ENCODE measurements at places on chromosomes 3 and 15. TPM values are rescaled to one million over a fixed set of nuclear protein-coding genes. Genes with fewer than 3 reads are reported as not detected.

DNA sequence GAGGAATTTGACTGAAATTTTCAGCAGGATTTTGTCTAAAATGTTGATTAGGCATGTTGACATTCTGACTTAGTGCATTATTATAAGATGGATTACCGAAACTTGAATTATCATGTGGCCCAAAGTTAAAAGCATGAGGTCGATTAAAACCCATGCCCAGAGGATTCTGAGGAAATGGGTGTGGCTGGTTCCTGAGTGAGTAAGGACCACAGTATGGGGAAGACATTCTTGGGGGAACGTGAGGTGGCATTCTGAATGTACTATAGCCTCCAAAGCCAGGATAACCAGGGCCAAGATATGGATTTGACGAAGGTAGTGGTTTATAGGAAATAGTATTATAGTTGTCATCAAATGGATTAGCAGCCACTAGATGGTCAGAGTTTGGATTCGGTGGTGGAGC, 38.7 kb upstream of the DNAAF4 start:
- DNase-seq = no peak

GRCh38 chr15:101361418-101361817, 66.4 kb upstream of the SNRPA1 start:
- no peak for DNase-seq

DNA sequence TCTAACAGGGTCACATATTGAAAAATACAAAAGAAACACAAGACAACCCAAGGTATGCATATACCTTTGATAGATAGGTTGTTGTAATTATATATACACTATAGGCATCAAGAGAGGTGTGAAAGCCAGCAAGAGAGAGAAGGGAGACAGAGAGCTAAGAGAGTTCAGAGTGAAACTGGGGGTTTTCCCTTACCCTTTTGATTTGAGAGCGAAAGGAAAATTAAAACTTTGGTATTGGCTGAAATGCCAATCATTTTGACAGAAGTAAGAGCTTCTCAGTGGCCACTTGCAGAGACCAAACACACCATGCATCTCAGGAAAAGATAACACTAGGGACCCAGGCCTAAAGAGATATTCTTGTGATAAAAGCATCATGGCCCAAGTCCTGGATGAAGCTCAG, 183.6 kb downstream of the SHOX2 start:
- no peak for DNase-seq

DNA sequence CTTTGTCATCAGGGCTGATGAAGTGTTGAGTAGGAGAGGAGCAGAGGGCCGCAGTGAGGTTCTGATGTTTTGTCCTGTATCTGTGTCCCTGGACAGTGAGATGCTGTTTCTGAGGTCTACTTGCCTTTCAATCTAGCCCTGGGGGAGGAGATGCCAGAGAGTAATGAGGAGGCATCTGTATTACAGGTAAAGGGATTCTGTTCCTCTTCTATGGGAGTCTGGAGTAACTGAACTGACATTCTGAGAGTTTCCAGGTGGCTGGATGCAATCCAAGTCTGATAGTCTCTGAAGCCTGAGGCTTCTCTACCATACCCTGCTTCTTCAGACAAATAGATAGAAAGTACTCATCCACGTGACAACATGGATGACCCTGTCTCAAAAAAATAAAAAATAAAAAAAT, 60.9 kb downstream of the IL12A start:
- DNase-seq = no peak

CYP11A1 gene
- not detected for total RNA-seq

GRCh38 chr3:146550743-146551510, 6.5 kb upstream of the PLSCR1 start:
- DNase-seq = no peak

DNA sequence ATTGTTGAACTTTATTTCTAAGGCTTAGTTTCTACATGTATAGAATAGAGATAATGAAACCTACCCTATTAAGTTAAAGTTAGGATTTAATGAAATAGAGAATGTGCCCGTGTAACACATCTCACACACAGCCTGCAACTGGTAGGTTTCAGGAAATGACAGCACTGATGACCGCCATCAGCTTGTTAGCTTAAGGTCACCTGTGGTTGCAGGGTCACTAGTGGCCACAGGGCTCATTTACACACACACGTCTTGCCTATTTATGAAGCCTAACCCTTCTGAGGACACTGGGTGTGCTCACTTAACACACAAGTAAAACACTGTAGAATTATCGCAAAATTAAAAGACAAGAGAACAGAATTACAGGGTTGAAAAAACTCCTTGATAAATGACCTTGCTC, 20.1 kb downstream of the CHRM5 start:
- DNase-seq = no peak

- DNase-seq = no peak
Observed at GRCh38 chr3:151387432-151387831, 2.9 kb upstream of the P2RY12 start.

DNA sequence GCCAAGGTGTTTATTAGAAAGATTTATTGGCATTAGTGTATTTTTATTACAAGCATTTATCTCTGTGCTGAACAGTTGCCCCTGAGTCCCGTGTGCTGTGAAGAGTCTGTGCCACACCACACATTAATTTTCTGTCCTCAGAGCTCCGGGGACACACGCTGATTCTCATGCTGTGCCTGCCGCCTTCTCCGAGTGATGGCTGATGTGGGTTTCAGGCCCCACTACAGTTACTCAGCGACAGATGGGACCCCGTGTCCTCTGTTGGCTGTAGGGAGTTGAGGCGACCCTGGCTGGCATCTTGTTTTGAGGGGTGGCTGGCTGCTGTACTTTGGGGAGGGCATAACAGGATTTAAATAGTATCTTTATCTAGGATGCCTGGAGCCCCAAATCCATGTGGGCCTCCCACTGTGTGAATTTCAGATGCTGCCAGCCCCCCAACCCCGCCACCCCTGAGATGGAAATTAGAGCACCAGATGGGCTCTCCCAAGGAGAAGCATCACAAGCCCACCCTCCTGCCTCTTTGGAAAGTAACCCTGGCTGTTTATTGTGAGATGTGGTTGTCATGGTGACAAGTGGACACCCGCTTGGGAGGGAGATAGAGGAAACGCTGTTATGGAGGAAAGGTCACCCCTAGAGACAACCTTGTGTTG, 185.6 kb downstream of the APBA2 start:
- DNase-seq = no peak

DNA sequence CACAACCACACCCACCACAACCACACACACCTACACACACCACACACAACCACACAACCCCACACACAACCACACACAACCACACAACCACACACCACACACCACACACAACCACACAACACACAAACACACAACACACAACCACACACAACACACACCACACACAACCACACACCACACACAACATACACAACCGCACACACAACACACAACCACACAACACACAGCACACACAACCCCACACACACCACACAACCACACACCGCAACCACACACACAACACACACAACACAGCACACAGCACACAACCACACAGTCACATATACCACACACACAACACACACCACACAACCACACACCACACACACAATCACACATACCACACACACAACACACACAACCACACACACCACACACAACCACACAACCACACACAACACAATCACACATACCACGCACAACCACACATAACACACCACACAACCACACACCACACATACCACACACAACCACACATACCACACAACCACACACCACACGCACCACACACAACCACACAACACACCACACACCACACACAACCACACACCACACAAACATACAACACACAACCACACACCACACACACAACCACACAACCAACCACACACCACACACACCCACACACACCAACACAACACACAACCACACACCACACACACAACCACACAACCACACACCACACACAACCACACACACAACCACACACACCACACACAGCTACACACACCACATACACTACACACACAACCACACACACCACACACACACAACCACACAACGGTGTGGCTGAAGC, 23.7 kb downstream of the CPN2 start:
- no peak for DNase-seq

ABI3BP gene
- 7.3 TPM for total RNA-seq

DNA sequence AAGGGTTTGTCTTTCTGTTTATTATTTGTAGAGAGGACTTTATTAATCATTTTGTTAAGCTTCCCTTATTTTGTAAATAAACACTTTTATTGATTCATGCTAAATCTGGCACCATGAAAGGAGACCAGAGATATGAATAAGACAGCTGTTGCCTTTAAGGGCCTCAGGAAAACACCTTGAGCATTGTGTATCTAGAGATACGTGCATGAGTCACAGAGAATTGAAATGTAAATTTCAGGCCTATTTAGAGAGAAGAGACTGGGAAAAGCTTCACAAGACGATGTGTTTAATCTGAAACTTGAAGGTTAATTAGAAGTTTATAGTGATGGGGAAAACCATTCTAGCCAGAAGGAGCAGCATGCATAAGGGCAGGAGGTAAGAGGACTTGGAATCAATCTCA, 28.6 kb upstream of the UTS2B start:
- no peak for DNase-seq

PPP2R3A gene
- 15.9 TPM for total RNA-seq

DNA sequence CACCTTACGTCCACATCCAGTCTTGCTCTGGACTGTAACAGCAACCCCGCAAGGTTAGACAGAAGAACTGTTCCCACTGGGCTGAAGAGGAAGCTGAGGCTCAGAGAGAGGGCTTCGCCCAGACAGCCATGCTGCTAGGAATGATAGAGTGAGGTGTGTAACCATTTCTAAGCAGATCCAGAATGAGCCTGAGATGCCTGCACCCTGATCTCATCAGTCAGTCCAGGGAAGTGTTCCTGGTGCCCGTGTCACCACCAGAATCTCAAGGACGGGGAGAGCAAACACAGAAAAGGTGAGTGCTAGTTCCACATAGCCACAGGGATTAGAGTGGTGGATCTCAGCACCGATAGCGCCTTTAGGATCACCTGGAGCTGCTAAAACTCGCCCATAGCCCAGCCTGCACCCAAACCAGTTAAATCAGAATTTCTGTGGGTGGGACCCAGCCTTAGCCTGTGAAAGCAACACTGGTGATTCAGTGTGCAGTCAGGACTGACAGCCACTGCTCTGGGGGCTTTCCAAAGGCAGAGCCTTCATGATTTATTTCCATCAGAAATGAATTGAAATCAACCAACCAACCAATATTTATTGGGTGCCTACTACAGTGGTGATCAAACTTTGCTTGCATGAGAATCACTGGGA, 12.3 kb downstream of the ISLR start:
- no peak for DNase-seq

DNA sequence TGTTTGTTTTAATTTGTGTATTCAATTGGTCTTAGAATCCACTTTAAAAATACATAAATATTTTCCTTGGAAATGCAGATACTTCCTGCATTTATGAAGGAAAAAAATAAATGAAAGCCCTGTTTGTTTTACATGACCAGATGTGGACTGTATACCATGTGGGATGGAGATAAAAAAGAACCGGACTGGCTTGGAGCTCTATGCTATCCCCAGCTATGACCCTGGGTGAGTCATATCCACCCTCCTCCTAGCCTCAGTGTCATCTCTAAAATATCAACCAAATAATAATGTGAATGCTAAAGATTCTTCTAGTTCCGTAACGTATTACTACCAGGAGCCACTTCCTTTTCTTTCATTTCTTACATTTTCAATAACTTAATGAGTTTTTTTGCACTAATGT, 44.5 kb upstream of the PDZRN3 start:
- no peak for DNase-seq

AQR gene
- 29.2 TPM for total RNA-seq

DNA sequence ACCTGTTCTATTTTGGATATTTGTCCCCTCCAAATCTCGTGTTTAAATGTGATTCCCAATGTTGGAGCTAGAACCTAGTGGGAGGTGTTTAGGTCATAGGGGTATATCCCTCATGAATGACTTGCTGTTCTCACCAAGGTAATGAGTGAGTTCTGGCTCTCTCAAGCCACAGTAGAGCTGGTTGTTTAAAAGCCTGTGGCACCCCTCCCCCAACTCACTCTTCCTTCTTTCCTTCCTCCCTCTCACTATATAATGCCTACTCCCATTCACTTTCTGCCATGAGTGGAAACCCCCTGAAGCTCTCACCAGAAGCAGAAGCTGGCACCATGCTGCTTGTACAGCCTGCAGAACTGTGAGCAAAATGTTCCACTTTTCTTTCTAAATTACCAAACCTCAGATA, 341.1 kb downstream of the SI start:
- DNase-seq = no peak

DNA sequence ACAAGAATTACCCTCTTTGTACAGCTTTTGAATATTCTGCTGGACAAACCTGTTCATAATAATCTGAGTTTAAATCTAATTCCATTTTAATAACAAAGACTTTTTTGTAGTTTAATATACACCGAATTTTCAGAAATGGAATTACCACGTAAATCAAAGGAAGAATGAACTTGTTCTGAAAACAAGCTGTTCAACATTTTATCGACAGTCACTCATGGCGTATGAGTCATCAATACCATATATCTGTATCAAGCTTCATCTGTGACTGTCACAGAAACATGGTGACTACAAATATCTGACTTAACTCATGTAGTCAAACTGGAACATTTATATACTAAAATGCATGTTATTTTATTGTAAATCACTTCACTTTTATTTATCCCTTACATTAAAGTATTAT, 90.0 kb downstream of the EFL1 start:
- no peak for DNase-seq

TM4SF1 gene
- 810 TPM for total RNA-seq

TRH gene
- total RNA-seq = not detected

DNA sequence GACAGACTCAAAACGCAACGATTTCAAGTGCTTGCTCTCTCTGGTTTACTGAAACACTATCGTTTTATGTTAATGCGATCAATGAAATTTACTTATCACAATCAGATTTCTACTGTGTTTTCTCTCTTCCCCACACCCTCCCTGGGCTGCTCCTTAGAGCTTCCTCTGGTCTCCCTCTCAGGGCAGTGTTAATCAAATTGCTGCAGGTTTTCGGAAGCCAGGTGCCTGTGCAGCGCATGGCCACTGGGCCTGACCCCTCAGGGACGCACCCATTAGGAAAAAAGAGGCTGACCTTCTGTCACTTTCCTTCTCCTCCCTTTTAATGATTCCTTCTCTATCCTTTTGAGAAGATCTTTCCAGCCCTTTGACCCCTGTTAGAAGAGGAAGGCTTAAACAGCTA, 134.5 kb upstream of the ONECUT1 start:
- DNase-seq = no peak

DNA sequence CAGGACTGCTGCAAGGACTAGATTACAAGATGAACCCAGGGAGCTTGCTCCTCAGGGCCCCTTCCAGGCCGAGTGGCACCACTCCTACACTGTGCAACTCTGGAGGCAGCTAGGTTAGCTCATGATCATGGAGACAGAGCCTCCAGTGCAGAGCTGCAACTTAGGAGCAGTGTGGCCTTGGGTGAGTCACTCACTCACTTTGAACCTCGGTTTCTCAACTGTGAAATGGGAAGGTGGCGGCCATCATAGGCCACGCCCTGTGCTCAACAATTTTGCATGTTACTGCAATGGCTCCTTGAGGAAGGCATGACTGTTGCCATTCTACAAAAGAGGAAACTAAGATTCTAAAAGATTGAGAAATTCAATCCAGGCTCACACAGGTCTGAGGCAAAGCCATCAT, 11.2 kb upstream of the CXCR6 start:
- DNase-seq = no peak

ATRIP gene
- total RNA-seq = 8.6 TPM

- DNase-seq = no peak
Observed at GRCh38 chr15:67130673-67131601, 65.5 kb downstream of the SMAD3 start.

SEC22A gene
- total RNA-seq = 57.2 TPM

GRCh38 chr3:5006755-5007202, 27.5 kb downstream of the BHLHE40 start:
- no peak for DNase-seq

MAN2A2 gene
- total RNA-seq = 54.5 TPM

GRCh38 chr3:126613479-126614188, 41.3 kb downstream of the TXNRD3 start:
- DNase-seq = no peak

Measured in glomerular endothelial cell (primary cell).